ENCODE measurements at places on chromosomes 11 and 22.

- no peak for DNase-seq
Observed at GRCh38 chr22:42817556-42817955, 39.5 kb downstream of the ARFGAP3 start.

- no peak for DNase-seq
Observed at GRCh38 chr11:2437516-2437915, 6.8 kb downstream of the TRPM5 start.

- DNase-seq: no peak
Observed at GRCh38 chr11:80096736-80097135, 655.9 kb upstream of the TENM4 start.

DNA sequence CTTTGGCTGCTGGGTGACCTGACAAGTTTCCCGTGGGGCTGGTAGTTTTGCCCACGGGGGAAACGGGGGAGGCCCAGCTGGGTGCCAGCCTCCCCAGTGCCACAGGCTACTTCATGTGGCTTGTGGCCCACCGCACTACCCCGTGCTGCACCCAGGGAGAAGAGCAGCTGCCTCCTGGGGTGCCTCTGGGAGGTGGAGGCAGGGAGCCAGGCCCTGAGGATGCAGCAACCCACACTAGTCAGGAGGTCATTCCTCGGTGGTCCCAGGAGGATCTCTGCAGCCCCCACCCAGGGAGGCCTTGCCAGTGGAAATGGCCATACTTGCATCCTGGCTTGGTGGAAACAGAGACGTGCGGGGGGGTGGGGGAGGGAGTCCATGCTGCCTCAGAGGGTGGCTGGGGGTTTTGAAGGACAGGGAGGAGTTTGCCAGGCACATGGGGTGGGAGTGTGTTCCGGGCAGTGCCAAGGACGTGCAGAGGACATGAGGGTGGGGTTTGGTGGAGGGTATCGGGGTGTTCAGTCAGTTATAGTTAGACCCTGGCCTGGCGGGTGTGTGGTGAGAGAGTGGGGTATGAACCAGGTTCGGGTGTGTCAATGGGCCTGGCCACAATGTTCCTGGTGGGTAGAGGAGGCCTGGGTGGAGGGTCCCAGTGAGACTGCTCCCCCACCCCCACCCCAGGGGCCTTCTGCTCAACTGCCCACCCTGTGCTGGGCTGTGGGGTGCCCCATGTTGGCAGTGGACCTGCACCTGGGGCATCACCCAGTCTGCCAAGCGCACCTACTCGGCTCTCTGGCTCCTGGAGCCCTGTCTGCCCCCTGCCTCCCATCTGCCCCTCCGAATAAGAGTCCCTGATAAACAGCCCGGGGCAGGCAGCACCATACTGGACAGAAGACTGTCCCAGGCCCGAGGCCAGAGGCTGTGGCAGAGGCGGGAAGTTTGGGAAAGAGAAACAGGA is 3.8 kb downstream of the PIM3 start:
- no peak for DNase-seq

- DNase-seq: peak; percentile 74
Observed at GRCh38 chr11:44621140-44621681, 55.7 kb downstream of the CD82 start.

DNA sequence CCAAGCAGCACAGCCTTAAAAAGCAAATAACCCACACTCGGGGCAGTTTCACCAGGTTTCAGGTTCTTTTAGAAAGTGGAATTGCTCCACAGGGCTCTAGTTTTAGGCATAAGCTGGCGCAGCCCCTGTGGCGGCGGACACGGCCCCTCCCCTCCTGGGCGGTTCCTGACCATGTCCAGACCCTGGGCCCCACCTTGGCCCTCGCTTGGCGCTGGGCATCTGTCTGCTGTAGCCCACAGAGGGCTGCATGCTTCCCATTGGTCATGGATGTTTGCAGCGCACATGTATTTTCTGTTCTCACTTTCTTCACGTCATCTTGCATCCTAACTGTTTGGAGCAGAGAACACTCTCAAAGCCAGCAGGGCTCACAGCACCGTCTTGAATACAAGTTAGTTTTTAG is 244.3 kb downstream of the BRD1 start:
- no peak for DNase-seq

DNA sequence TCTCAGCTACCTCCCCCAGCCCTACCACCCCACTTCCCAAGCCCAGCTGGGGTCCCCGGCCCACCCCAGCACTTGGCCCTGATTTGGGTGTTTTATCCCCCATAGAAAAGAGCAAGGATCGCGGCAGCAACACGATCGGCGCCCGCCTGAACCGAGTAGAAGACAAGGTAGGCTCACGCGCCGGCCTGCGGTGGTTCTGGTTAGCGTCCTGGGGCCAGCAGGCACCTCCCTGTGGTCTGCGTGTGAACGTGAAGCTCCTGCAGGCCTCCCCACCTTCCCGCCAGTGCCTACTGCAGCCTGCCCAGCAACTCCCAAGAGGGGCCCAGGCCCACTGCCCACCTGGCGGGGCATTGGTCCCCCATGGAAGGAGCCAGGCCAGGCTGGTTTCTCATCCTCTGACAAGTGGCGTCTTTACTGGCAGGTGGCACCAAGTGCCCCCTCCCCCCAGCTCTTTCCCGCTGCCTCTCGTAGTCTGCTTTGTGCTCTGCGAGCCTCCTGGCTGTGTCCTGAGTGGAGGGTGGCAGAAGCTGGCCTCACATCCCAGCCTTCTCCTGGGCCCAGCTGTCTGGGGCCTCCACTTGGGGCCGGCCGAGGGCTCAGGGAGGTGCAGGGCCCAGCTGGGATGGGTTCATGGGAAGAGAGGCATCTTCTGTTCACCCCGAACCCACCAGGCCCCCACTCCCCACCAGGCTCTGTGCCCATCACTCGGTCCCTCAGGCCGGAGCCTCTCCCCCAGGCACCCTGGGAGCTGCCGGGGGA is 78.3 kb upstream of the KCNQ1OT1 start:
- DNase-seq: no peak

DNA sequence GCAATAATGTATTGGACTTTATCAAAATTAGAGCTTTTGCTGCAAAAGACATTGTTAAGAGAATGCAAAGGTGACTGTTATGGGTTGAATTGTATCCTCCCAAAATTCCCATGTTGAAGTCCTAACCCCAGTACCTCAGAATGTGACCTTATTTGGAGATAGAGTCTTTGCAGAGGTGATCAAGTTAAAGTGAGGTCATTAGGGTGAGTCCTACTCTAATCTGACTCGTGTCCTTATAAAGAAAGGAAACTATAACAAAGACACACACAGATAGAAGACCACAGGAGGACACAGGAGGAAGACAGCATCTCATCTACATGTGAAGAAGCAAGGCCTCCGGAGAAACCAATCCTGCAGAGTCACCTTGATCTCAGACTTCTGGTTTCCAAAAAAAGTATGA is 1011.2 kb downstream of the TBC1D22A start:
- DNase-seq: no peak

GRCh38 chr11:118216621-118217481 is 8.0 kb downstream of the JAML start:
- no peak for DNase-seq

DNA sequence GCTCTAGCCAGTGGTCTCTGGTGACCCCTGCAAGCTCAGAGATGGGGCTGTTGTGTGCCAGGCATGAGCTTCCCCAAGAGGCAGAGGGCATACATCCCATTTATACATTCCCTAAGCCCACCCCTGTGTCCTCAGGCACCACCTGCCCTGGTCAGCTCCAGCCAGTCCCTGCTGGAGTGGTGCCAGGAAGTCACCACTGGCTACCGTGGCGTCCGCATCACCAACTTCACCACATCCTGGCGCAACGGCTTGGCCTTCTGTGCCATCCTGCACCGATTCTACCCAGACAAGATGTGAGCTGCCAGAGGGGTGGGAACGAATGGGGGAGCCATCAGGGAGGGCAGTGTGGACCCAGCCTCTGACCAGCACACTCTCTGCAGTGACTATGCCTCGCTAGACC is 8.3 kb downstream of the EHBP1L1 start:
- no peak for DNase-seq
